ENCODE measurements at places on chromosomes 4 and X. TPM values are rescaled to one million over a fixed set of nuclear protein-coding genes. Genes with fewer than 3 reads are reported as not detected.

Gene TMEM255A
- total RNA-seq, result under 0.01 TPM

DNA sequence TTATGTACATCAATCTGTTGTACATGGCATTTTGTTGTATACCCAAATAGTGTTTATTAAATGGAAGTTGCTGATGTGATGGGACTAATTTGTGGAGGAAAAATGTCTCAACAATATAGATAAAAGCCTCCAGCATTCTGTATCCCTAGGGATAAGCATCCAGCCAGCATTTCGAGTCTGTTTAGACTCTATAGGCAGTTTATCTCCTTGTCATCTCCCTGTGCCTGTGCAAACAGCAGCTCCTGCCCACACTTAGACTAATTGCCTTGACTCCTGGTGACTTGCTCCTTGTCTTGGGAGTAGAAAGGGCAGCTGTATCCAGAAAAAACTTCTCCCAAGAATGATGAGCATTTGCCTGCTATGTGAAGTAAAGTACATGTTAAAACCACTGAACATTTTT is 83.8 kb downstream of the DOCK11 start:
- H3K4me1 ChIP-seq, result no peaks in the 10 kb centered on the region
- no peak overlapping the region for H3K4me3 ChIP-seq
- no peaks in the 10 kb centered on the region for H3K27me3 ChIP-seq
- H3K36me3 ChIP-seq, result no peaks in the 10 kb centered on the region
- no peak overlapping the region for H3K27ac ChIP-seq

DNA sequence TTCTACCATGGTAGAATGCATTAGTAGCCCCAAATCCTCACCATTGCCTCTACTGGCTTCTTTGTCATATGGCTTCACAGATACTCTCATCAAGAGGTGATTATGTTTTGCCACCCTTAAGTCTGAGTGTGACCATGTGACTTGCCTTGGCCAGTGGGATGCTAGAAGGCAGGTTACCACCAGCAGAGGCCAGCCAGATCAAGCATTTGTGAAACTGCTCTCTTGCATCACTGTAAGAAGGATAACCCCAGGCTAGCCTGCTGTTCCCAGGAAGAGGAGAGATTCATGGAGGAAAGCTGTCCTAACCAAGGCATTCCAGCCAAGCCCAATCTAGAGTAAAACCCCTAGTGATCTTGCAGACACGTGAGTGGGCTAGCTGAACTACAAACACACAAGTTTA is 46.8 kb downstream of the USP46 start:
- no peaks in the 10 kb centered on the region for H3K27me3 ChIP-seq
- no peak overlapping the region for H3K27ac ChIP-seq
- no peak for DNase-seq
- peaks cover 4% of the 10 kb centered on the region for H3K36me3 ChIP-seq

- no peak overlapping the region for H3K27ac ChIP-seq
- H3K4me1 ChIP-seq, result peaks cover 18% of the 10 kb centered on the region
- DNase-seq, result no peak
- H3K27me3 ChIP-seq, result no peaks in the 10 kb centered on the region
Measured at GRCh38 chr4:143390764-143391163, 54.1 kb downstream of the GAB1 start.

DNA sequence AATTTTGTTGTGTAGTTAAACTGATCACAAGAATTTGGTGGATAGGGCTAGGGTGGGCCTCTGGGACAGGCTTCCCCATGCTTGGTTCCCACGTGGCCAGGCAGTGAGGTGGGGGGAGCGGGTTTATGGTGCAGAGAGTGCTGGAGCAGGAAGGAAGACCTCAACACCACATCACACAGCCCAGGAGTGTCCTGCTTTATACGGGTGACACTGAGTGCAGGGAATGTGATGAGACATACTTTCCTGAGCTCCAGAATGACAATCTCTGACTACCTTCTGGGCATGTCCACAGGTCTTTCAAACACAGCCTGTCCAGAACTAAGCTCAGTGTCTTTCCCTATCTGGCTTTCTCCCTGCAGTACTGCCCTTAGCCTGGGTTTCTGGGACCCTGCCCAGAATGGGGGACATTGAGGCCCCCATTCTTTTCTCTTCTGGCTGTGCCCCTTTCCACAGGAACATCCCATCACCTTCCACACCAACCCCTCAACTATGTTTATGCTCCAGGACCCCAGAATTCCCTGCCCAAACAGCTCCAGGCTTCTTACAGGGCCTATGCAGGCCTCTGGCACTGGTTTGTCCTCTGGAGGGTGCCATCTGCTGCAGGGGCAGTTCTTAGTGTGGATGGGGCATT is 36.5 kb upstream of the RASL11B start:
- no peak for DNase-seq
- no peaks in the 10 kb centered on the region for H3K36me3 ChIP-seq
- no peaks in the 10 kb centered on the region for H3K27me3 ChIP-seq
- H3K4me1 ChIP-seq, result no peaks in the 10 kb centered on the region

DNA sequence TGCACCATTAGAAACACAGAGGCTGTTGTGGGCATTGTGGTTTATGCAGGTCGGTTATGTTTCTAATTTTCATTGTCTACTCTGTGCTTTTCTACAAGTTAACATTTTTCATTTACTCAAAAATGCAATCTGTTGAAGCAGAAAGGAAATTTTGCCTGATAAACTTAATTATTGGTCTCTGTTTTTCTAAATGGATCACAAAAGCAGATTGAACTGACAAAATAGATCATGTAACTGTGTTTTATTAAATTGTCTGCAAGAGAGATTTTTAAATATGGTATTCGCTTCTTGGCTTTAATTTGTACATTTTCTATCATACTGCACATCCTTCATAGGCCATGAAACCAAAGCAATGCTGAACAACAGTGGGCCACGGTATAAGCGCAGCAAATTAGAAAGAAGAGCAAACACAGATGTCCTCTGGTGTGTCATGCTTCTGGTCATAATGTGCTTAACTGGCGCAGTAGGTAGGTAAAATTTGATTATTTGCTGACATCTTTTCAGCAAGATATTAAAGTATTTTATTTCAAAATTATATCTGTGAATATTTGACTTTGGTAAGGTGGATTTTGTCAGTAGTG is 50.6 kb downstream of the ATP10D start:
- no peaks in the 10 kb centered on the region for H3K27me3 ChIP-seq
- no peak overlapping the region for H3K27ac ChIP-seq
- H3K36me3 ChIP-seq, result peaks cover 42% of the 10 kb centered on the region

GRCh38 chr4:101345271-101345595 is 2.1 kb downstream of the PPP3CA start:
- peaks cover 27% of the 10 kb centered on the region for H3K4me1 ChIP-seq
- H3K36me3 ChIP-seq, result no peaks in the 10 kb centered on the region
- DNase-seq, result peak; percentile 92
- peak overlapping the region; percentile 94 for H3K4me3 ChIP-seq
- no peaks in the 10 kb centered on the region for H3K27me3 ChIP-seq

DNA sequence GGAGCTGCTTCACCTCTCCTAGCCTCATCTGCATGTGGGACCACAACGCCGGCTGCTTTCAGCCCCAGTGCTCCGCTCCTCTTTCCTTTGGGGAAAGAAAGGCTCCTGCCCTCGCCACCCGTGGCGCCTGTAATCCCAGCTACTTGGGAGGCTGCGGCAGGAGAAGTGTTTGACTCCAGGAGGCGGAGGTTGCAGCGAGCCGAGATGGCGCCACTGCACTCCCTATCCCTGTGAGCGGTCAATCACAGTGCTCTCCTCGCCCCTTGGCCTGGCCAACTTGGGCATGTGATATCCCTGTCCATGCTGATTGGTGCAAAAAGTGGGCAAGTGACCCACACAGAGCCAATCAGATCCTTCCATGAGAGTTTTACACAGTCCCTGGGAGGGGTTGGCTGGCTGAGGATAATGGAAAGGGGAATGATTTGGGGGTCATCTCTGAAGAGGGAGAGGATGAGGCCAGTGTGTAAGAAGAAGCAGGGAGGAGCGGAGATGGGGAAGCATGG is 56.2 kb downstream of the WFS1 start:
- no peak for DNase-seq
- no peaks in the 10 kb centered on the region for H3K4me1 ChIP-seq
- H3K27me3 ChIP-seq, result peaks cover 4% of the 10 kb centered on the region
- no peak overlapping the region for H3K27ac ChIP-seq

Gene ARX
- not detected for total RNA-seq

GRCh38 chr4:68864438-68865187 is 48.8 kb downstream of the UGT2B10 start:
- no peak overlapping the region for H3K27ac ChIP-seq
- no peak for DNase-seq
- H3K4me1 ChIP-seq, result no peaks in the 10 kb centered on the region
- H3K36me3 ChIP-seq, result no peaks in the 10 kb centered on the region
- no peak overlapping the region for H3K4me3 ChIP-seq
- H3K27me3 ChIP-seq, result no peaks in the 10 kb centered on the region

DNA sequence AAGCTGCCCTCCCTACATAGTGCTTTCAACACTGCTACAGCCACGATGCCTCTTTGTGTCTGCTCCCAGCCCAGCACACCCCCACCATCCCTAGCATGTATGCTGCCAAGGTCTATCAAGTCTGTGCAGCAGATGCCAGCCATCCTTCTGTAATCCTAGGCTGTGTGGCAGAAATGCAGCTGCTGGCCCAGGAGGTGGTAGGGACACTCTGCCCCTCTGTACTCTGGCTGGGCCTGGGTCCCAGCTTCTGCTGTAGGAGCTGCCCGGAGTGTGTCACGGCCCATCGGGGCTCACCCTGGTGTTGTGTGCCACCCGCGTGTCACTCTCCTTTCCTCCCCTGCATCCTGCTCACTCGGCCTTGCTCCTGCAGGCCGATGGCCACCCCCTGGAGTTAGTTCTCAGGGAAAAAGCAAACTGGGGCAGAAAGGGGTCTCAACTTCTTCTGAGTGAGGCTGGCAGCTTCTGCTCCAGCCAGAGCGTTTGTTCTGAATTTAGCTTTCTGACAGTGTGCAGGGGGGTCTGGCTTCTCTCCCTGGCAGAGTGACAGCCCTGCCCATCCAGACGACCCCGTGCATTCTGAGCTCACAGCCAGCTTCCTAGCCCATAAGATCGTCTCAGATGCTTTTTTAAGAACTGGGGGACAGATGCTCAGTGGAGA is 22.7 kb downstream of the PSAPL1 start:
- no peak overlapping the region for H3K27ac ChIP-seq
- no peaks in the 10 kb centered on the region for H3K36me3 ChIP-seq
- no peaks in the 10 kb centered on the region for H3K4me1 ChIP-seq

DNA sequence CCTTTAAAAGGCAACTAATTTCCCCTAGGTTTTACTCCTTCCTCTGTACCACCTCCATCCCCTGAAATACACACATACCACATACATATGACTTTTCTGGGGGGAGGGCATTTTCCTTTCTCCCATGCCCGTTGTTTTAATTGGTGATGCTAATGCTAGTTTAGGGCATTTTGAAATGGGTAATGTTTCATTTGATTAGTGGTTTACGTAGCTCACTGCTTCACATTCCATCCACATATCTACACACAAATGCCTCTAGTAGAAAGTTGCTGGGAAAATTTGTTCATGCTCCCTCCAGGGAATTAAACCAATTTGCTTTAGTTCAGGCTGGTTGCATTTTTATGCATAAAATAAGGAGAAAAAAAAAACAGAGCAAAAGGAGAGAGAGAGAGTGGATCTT is 231.2 kb downstream of the FRAS1 start:
- H3K27me3 ChIP-seq, result no peaks in the 10 kb centered on the region
- DNase-seq, result no peak
- H3K36me3 ChIP-seq, result no peaks in the 10 kb centered on the region
- H3K27ac ChIP-seq, result no peak overlapping the region

Gene TMEM271
- total RNA-seq, result not detected

Gene MAGEA9B
- total RNA-seq, result not detected

DNA sequence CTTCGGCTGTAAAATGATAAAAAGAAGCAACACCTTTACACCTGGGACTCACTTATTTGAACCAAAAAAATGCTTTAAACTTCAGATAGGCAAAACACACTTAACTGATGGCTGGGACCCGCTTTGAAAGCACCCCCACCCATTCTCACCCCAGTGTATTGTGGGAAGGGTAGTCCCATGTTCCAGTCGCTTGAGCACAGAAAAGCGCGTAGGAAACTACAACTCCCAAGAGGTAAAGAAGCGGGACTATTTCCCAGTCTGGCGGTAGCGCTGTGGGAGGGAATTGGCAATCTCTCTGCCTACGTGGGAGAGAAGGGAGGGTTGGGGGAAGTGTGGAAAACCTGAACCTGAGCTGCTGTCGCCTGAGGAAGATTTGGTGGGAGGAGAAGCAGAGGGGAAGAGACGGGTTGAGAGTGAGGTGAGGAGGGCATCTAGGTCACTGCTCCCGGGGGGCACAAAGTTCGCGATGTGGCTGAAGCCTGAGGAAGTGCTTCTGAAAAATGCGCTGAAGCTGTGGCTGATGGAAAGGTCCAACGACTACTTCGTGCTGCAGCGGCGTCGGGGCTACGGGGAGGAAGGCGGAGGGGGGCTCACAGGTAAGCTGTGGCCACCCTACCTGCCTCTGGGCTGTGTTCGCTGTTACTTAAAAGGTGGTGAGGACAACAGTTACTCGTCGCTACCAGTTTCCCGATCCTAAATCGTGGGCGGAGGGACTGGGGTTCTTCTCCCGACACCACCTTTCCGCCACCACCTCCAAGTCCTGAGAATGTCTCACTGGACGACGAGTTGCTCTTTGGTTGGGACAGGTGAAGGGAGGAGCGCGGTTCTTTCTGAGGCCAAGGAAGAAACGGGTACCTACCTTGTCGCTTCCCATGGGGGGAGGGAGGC is at the start of gene TBC1D8B:
Gene TBC1D8B, plus strand, starts transcription at position 286 of the 888 bp plus-strand sequence. Its CDS starts 181 bp downstream, at position 467.
- peak within 1 kb of the TSS; percentile 88 for H3K4me3 ChIP-seq
- peaks cover 6% of the 10 kb centered on the region for H3K4me1 ChIP-seq
- peak; percentile 59 for DNase-seq

- no peak overlapping the region for H3K27ac ChIP-seq
- DNase-seq, result no peak
- H3K4me3 ChIP-seq, result no peak overlapping the region
- no peaks in the 10 kb centered on the region for H3K36me3 ChIP-seq
Measured at GRCh38 chrX:39165185-39165584, 363.9 kb downstream of the MID1IP1 start.

- no peak overlapping the region for H3K27ac ChIP-seq
- no peaks in the 10 kb centered on the region for H3K36me3 ChIP-seq
- no peak overlapping the region for H3K4me3 ChIP-seq
- H3K27me3 ChIP-seq, result no peaks in the 10 kb centered on the region
- no peaks in the 10 kb centered on the region for H3K4me1 ChIP-seq
Measured at GRCh38 chrX:97597954-97598353, 714.2 kb downstream of the RPA4 start.

- peak; percentile 97 for DNase-seq
- H3K4me1 ChIP-seq, result peaks cover 28% of the 10 kb centered on the region
- H3K27me3 ChIP-seq, result no peaks in the 10 kb centered on the region
- no peaks in the 10 kb centered on the region for H3K36me3 ChIP-seq
Measured at GRCh38 chr4:118981839-118982381, 93.3 kb downstream of the SYNPO2 start.

- no peaks in the 10 kb centered on the region for H3K36me3 ChIP-seq
- no peak overlapping the region for H3K27ac ChIP-seq
- H3K27me3 ChIP-seq, result no peaks in the 10 kb centered on the region
- H3K4me1 ChIP-seq, result no peaks in the 10 kb centered on the region
- DNase-seq, result no peak
Measured at GRCh38 chr4:22014222-22014741, 65.7 kb upstream of the KCNIP4 start.

GRCh38 chr4:177118596-177118995 is 191.1 kb upstream of the NEIL3 start:
- peaks cover 32% of the 10 kb centered on the region for H3K4me1 ChIP-seq
- H3K27me3 ChIP-seq, result no peaks in the 10 kb centered on the region
- peak overlapping the region; percentile 84 for H3K27ac ChIP-seq
